ENCODE measurements at places on chromosomes 6 and 20. TPM values are rescaled to one million over a fixed set of nuclear protein-coding genes. Genes with fewer than 3 reads are reported as not detected.

UST gene
- polyA plus RNA-seq, result 4.7 TPM

CALHM4 gene
- polyA plus RNA-seq, result not detected

TBXT gene
- polyA plus RNA-seq, result not detected

ZSCAN31 gene
- 0.56 TPM for polyA plus RNA-seq

KCNG1 gene
- polyA plus RNA-seq, result 121 TPM

RIPPLY2 gene
- polyA plus RNA-seq, result not detected

CLDN20 gene
- not detected for polyA plus RNA-seq

ATP6V1G2 gene
- not detected for polyA plus RNA-seq

TRIM15 gene
- polyA plus RNA-seq, result not detected

ASCC3 gene
- 15.7 TPM for polyA plus RNA-seq

ASIP gene
- not detected for polyA plus RNA-seq

CST4 gene
- polyA plus RNA-seq, result not detected

VNN1 gene
- polyA plus RNA-seq, result 0.17 TPM

SAPCD1 gene
- 0.96 TPM for polyA plus RNA-seq

EYA4 gene
- polyA plus RNA-seq, result not detected

ZC2HC1B gene
- polyA plus RNA-seq, result not detected

GTSF1L gene
- polyA plus RNA-seq, result not detected

SUMO4 gene
- polyA plus RNA-seq, result 1.6 TPM

PNLDC1 gene
- not detected for polyA plus RNA-seq

Data from naive B cell (primary cell).